ENCODE measurements at places on chromosomes 11 and 22. TPM values are rescaled to one million over a fixed set of nuclear protein-coding genes. Genes with fewer than 3 reads are reported as not detected.

The MFNG gene
- total RNA-seq = 1.6 TPM

The LINC01488 gene
- total RNA-seq = not detected

The CEP126 gene
- 10.6 TPM for total RNA-seq

The MRGPRF gene
- total RNA-seq = 1.2 TPM

The GDPD4 gene
- not detected for total RNA-seq

The KRTAP5-10 gene
- total RNA-seq = not detected

DNA sequence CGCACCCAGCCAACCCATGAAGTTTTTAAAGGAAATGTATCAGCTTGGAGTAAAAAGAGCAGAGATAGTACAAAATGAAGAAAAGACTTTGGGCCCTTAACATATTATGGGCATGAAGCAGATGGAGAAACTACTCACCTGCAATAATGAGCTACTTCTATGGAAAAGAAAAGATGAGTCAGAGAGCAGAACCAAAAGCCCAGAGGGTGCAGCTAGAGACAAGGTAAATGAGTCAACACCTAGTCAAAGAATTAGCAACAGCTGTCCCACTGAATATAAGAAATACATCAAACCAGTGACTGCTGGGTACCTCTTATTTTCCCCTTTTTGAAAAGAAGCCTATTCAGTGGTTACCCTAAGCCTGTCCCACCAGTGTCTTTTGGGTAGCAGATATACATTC lies 61.8 kb downstream of the RPL27A start:
- no peak for DNase-seq

DNA sequence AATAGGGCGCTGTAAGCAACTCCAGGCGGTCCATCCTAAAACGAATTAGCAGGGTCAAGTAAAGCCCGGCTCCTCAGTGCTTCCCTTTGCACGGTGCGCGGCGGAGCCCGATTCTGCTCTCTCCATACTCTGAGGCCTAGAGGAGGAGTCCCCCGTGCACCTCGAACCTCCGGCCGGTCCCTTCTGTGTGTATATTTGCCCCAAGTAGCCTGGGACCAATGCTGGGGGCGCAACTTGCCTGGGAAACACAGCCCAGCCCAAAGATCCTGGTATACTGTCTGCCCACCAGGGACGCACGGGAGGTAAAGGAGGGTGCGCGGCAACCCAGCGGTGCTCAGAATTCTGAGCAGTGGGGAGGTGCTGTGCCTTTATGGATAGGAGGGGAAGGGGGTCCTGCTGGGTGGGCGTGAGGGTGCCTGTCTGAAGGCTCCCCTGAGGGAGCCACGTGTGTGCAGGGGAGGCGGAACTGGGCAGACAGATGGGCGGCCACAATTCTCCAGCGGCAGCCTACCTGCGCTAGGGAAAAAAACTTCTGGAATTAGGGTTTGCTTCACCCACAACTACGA lies 4.8 kb upstream of the TBX1 start:
- DNase-seq = no peak

- peak; percentile 12 for DNase-seq
Observed at GRCh38 chr11:128290106-128290840, 297.1 kb downstream of the ETS1 start.

DNA sequence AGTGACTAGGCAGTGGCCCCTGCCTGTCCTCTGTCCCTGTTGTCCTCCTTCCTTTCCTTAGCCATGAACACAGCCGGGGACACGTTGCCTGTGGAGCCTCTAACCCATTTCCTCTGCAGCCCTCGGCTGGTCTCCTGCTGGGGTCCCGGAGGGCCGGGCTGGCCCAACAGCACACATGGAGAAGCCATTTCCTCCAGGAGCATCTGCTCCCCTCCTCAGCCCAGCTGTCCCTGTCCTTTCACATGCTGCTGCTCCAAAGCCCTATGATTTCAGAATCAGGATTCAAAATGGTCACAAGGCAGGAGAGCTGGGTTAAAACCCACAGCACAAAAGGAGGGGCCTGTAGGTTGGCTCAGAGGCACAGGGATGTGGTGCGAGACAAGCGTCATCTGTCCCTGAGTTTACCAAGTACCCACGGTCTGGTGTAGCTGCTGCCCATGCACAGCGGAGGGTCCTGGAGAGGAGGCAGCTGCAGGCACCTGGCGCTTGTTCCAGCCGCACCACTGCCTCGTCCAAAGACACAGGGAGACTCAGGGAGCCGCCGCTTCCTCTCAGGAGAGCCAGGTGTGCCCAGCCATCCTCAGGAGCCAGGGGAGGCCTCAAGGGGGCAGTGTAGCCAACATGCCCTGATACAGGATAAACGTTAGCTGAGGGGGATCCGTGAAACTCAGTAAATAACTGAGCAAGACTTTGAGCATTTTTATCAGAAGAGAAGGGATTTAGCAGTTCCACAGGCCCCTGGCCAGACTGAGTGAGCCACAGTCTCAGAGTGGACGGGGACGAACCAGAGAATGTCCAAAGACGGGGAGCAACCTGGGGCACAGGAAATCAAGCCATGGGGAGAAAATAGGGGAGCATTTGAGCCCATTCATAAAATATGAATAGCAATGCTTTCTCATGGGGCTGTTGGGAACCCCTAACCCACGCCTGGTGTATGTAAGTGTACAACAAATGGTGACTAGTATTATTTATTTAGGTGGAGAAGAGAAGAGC lies 3.9 kb upstream of the VSIG10L2 start:
- DNase-seq = peak; percentile 52

DNA sequence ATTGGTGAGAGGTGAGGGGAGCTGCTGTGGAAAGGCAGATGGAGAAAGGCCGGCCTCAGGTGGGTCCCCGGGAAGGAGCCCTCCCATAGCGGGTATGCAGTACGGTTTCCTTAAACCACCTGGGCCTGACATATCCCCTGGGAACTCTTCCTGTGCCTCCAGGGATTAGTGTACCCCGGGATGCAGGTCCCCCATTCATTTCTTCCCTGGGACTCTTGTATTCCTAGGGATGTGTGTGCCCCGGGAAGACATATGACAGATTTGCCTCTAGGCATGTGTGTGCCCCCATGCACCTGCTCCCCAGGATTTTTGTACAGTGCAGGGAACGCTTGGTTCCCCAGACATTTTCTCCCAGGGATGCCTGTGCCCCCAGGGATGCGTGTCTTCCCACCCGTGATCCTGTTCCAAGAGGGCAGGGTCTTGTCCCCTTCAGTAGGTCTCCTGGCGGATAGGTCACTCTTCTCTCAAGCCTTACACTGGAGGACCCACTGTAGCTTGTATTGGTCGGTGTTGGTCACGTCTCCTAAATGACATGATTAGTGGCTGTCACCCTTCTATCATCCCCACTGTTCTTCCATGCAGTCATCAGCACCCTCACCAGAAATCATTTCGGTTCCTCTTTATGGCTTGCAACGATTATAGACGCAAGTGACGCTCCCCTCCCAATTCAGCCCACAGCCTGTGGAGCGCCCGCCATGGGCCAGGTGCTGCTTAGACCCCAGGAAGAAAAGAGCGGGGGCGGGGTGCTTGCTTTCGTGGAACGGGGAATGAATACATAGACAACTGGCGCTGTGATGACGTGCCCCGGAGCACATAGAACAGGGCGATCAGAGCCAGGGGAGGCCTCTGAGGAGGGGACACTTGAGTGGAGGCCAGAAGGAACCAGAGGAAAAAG lies 1.3 kb downstream of the PARVB start:
- no peak for DNase-seq

- DNase-seq = no peak
Observed at GRCh38 chr11:17890325-17890724, 122.5 kb downstream of the SERGEF start.

DNA sequence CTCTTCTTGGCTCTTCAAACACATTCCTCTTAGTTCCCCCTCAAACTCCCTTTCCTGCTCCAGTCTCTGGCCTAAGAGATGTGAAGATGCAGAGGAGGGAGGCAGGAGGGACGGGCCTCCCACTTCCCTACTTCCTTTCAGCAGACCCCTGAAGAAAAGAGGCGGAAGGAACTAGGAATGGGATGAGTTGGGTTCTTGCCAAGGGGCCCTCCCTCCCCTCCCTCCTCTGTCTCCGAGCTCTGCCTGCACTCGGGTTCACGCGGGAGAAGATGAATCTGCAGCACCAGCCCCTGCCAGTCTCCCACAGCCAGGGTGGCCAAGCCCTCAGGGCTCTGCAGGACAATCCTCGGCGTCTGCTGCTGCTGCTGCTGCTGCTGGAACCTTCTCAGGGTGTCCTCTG lies 24.3 kb upstream of the PKNOX2 start:
- DNase-seq = no peak

- DNase-seq = no peak
Observed at GRCh38 chr22:44369293-44369661, 56.5 kb upstream of the SHISAL1 start.

GRCh38 chr11:117606790-117607189 lies 190.2 kb downstream of the DSCAML1 start:
- DNase-seq = no peak

DNA sequence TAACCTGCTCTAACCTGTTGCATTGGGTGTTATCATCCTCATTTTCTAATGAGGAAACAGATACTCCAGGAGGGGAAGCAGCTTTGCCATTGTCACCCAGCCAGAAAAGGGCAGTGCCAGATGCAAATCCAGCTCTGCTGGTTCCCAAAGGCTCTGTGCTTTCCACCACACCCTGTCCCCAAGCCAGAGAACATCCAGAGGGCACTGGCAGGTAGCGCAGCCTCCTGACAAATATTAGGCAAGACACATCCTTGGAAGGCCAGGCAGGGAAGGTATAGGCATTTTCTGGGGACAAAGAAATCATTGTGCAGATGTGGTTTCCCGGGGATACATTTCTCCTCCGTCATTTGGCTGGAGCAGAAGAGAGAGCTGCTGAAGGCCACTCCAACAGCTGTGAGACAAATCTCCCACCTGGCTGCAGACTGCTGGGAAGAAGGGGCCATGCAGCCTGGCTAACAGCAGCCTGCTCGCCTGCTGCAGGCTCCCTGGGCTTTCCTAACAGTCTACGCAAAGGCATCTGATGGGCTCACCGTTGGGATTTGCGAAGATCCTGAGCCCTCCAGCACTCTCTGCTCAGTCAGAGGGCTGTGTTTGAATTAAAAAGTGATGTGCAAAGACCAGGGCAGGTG lies 93.9 kb upstream of the PITPNB start:
- no peak for DNase-seq

GRCh38 chr22:36644333-36644757 lies 59.2 kb downstream of the CACNG2 start:
- no peak for DNase-seq

DNA sequence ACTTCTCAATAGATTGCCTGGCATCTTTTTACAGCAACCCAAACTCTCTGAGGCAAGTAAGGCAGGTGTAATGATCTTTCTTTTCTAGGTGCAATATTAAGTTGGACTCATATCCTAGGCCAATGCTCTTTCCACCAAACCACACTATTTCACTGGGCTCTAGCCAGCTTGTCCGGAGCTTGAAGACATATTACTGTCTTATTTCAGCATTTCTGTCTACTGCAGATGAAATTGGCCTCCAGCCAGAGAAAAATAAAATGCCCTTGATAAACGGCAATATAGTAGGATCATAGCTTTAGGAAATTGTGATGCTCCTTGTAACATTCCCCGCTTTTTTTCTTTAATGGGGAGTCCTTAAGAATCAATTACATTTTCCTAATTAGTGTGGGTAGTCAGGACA lies 48.1 kb downstream of the SPON1 start:
- no peak for DNase-seq

DNA sequence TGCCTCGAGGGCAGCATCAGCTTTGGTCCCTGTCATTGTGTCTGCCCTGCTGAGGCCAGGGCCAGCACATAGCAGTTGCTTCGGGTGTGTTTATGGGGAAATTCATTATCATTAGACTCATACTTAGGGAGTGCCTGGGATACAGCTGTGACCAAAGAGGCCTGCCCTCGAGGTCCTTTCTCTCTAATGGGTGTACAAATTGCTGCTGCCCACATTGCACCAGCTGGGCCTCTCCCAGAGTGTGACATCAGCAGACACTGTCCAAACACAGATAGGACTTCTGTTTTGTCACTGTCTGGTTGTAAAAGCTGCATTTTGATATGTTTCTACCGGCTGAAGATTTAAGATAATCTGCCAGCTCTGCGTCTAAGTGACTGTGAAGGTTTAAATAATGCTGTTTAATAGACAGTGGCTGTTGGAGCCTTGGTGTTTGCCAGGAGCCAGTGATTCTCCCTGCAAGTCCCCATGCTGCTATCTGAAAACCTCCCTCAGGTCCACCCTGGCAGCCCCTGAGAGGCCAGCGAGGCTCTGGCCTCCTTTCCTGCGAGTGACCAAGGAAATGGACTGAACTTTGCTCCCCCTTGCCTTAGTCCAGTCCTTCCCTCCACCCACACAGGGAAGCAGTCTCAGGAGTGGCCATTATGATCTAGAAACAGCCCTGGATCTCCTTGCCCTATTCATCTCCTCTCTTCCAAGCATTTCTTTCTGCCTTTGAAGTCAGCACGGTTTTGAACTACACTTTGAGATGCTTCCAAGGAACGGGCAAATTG lies 505.2 kb downstream of the TBC1D22A start:
- DNase-seq = no peak

DNA sequence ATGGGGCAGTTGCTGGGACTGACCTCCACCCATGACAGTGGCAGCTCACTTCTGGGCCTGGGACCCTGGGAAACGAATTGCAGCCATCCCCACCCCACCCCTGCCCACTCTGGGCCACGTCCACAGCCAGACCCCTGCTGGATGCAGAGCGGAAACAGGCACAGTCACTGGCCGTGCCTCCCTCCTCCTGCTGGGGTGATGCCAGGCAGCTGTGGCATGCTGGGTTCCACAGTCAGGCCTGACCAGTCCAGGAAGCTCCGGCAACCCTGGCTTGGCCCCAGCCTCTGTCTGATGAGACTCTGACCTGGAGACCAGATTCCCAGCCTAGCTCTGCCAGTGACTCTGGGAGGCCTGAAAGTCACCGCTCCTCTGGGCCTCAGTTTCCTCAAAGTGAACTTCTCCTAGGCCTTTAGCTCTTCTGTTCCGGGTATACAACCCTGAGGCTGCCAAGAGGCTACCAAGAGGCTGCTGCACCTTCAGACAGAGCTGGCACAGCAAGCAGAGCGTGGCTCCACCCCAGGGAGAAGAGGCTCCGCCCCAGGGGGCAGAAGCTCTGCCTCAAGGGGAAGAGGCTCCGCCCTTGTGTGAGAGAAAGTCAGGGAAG lies 8.9 kb downstream of the SULT4A1 start:
- DNase-seq = no peak

Data from frontal cortex (tissue), 4 donors.